ENCODE measurements at places on chromosomes 2 and 18.

DNA sequence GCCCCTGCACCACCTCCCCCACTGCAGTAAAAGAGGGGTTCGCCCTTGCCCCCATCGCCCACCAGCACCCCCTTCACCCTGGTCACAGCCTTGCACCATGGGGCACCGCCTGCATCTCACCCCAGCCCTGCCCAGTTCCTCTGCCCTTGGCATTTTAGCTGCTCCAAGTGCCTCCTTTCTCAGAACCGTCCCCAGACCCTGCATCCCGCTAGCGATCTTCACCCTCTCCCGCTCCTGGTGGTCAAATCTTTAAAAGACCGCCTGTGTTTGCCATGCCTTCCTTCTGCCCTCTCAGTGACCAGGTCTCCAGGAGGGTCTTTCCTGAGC, 114.7 kb upstream of the OTOS start:
- no peak for DNase-seq

GRCh38 chr2:62660582-62661262, 44.8 kb upstream of the EHBP1 start:
- DNase-seq: peak; percentile 64

- DNase-seq: no peak
Observed at GRCh38 chr18:49834258-49834657, 20.9 kb upstream of the ACAA2 start.

DNA sequence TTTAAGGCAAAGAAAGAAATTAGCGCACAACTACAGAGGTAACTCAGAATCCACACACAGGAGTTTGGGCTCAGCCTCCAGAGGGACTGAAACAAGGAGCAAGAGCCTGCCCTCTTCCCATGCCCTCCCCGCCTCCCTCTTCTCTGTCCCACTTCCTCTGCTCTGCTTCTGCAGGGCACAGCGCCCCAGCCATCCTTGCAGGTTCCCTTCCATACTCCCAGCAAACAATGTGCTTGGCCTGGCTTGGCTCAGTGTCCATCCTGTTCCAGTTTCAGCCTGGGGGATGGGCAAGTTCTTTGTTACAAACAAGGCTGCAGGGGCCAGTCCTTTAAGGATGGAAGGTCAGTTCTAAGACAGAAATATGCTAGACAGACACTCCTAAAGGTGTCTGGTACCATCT, 133.5 kb downstream of the CDH20 start:
- no peak for DNase-seq

- no peak for DNase-seq
Observed at GRCh38 chr2:134379293-134379692, 125.4 kb downstream of the MGAT5 start.

DNA sequence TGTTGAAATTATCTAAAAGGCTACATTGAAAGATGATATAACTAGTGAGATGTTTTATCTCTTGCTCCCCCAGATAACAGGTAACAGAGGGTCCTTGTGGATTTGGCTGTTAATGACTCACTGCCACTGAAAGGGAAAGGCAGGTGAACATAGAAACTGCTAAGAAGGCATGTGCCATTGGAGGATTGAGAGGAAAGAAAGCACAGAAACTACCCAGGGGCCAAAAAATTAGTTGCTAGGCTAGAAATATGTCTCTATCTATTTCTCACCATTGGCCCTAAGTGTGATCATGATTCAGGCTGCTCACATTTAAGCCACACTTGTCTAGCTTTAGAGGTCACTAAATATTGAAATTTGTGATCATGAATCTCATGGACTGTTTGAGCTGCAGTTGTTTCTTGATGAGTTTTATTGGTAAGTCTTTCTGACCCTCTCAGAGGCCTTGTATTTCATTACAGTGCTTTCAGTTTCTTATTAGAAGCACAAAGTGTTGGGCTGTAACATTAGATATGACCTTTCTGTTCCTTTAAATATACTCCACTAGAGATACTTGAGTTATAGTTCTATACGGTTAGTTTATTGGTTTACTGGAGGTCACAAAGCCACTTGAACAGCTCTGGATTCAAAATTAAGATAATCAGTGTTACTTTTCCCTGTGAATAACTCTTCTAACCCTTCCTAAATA, 26.2 kb downstream of the NAB1 start:
- DNase-seq: no peak

GRCh38 chr2:120243211-120243610, 9.4 kb upstream of the RALB start:
- DNase-seq: peak; percentile 33

DNA sequence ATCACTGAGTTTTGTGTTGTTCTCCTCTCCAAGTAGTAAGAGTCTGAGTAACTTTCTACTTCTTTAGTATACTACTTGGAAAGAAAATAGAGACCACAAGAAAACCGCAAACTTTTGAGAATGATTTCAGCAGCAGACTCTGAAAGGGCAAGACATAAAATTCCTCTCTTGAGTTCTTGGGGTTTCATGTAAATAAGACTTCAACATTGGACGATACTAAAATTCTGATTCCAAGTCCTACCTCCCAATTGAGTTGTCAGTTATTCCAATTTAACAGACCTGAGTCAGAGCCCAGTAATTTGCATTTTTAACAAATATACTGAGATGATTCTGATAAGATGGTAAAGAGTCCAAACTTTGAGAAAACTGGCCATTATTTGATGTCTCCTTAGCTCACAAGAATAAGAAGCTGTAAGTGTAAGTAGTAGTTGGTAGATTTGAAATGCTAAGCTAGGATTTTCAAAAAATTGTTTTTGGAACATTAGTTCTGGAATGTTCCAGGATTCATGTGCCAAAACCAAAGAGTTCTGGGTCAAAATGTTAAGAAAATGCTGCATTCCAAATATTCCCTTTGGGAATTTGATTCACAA, 261.6 kb upstream of the SPOPL start:
- DNase-seq: peak; percentile 29

GRCh38 chr2:80496775-80497174, 192.2 kb upstream of the LRRTM1 start:
- DNase-seq: peak; percentile 20

DNA sequence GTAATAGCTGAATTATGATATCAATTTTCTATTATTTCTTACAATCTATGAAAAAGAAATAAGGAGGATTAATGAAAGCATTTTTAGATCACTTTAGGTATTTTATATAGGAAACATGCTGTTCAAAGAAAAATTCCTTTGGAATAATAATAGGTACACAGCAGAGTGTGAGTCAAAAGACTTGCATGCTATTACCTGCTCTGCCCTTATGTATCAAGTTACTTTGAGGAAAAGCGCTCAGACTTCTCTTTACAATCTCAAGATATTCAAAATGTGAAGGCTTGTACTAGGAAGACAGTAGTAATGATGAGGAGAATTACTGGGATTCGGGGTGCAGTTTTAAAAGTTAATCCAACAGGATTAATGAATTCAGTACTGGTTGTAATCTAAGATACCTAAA, 29.1 kb upstream of the RNU4ATAC start:
- DNase-seq: no peak

DNA sequence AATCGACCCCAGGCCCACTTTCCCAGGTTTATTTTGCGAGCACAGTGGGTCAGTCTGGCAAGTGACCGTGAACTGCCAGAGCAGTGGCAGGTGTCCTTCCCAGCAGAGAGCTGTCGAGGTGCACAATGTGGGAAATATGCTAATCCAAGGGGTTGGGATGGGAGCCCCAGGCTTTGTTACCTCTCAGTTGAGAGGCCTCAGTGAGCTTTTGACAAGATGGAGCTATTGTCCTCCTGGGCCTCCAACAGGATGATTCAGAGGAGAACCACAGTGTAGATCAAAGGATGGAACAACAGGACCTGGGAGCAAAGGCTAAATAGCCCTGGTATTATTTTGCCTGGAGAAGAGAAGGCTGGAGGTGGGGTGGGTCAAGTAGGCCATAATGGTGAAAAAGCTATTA, 150.8 kb downstream of the NCKAP5 start:
- DNase-seq: no peak

GRCh38 chr2:70569559-70569958, 15.9 kb upstream of the TGFA start:
- DNase-seq: no peak

DNA sequence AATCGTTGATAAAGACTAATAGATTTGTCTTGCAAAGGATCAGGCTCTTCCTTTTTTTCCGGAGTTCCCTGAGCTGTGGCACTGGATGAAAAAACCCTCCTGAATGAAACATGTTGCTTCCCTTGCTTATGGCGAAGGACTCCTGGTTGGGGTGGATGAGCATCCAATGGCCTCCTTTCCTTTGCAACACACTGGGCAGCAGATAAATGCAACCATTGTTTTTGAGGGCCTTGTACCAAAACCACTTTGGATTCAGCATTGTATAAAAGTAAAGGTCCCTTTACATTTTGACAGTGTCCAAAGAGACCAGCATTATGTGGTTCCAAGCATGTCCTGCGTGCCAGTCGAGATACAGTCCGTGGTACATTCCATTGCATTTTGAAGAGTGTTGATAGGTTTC, 44.7 kb downstream of the FAM210A start:
- no peak for DNase-seq

DNA sequence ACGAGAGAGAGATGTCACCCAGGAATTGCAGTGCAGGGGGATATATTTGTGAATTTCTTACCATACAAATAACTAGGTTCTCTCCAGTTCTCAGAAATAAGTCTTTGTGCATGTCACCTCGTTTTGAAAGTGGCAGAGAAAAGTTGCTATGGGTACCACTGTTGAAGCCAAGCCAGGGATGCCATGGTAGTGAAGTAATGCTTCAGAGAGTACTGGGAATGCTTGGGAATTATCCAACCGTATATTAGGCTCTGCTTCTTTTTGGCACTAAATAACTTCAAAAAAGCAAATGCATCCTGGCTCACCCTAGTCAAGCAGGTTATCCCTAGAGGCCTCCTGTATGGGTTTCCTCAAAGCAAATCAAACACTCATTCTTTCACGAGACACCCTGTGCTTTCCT, 50.7 kb upstream of the DDX18 start:
- no peak for DNase-seq

DNA sequence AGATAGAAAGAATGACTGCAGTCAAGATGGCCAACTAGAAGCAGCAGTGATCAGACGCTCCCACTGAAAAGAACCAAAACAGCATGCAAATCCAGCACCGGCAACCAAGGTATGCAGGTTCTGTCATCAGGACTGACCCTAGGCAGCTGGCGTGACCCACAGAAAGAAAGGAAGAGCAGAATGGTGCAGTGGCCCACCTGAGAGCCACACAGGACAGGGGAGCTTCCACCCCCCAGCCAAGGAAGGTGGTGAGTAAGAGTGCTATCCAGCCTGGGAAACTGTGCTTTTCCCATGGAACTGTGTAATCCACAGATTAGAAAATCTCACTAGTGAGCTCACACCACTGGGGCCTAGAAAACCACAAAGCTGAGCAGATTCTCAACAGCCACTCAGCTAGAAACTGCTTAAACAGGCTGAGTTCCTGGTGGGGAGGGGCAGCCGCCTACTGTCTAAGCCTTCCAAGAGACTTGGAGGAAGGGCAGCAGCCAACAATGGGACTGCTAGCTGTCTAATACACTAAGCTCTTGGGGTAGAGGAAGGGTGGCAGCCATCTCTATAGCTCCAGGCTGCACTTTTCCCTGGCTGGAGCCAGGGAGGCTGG, 127.9 kb downstream of the EVA1A start:
- DNase-seq: peak; percentile 13

- DNase-seq: no peak
Observed at GRCh38 chr2:80329491-80329890, 24.9 kb upstream of the LRRTM1 start.

GRCh38 chr2:195472501-195473234, 184.4 kb upstream of the SLC39A10 start:
- no peak for DNase-seq

- DNase-seq: no peak
Observed at GRCh38 chr2:97936199-97936598, 59.5 kb downstream of the TMEM131 start.

DNA sequence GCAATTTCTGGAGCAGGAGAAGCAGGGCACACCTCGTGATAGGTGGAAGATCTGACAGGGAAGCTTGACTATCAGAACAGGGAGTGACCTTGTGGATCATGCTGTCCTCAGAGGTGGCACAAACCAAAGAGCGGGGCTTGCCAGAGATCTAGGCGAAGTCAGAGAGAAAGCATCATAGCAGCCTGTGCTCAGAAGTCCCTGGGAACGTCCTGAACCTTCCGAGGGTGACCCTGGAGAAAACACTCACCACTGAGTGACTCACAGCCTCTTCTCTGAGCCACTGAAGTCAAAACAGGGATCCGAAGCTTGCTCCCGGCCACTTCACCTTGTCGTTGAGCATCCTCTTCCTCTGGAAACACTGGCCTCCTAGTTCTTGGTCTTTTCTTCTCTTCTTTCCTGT, 56.7 kb downstream of the IL1R2 start:
- peak; percentile 62 for DNase-seq

DNA sequence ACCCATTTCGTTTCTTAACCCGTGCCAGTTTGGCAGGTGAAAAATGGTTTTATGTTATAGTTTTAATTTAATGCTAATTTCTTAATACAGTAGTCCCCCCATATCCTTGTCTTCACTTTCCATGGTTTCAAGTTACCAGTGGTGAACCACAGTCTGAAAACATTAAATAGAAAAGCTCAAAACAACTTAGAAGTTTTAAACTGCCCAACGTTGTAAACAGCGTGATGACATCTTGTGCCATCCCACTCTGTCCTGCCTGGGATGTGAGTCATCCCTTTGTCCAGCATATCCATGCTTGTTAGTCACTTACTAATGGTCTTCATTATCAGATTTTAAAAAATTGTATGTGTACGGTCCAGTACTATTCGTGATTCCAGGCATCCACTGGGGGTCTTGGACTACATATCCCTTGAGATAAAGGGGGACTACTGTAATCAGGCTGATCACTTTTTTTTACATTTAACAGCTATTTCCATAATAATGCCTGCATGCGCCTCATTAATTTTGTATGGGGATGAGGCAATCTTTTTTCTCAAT, 31.9 kb downstream of the SLC66A3 start:
- peak; percentile 46 for DNase-seq

DNA sequence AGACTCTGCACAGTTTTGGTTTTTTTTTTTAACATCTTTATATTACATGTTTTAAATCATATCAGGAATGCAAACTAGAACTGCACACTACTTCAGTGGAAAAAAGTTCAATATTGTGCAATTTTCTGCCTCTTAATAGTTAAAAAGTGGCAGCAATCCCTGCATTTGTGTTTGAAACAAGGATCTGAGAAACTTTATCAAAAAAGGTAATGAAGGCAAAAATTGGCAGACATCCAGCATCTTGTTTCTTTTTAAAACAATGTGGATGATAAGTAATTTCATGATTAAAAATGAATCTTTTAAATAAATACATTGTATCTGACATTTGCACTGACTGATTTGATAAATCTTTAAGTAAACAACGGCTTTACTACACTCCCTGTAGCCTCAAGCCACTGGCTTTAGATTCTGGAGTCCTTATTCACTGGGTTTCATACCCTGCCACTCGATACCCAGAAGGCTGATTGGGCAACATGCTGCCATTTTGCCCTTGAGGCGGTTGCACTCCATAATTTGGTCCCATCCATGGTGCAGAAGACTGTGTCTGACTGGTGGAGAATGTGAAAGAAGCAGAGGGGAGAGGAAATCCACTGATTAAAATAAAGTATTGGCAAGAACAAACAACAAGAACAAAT, 21.6 kb upstream of the C2orf42 start:
- no peak for DNase-seq

GRCh38 chr2:109372171-109372568, 241.6 kb downstream of the SEPTIN10 start:
- DNase-seq: no peak
